ENCODE measurements at places on chromosomes 1 and 21.

DNA sequence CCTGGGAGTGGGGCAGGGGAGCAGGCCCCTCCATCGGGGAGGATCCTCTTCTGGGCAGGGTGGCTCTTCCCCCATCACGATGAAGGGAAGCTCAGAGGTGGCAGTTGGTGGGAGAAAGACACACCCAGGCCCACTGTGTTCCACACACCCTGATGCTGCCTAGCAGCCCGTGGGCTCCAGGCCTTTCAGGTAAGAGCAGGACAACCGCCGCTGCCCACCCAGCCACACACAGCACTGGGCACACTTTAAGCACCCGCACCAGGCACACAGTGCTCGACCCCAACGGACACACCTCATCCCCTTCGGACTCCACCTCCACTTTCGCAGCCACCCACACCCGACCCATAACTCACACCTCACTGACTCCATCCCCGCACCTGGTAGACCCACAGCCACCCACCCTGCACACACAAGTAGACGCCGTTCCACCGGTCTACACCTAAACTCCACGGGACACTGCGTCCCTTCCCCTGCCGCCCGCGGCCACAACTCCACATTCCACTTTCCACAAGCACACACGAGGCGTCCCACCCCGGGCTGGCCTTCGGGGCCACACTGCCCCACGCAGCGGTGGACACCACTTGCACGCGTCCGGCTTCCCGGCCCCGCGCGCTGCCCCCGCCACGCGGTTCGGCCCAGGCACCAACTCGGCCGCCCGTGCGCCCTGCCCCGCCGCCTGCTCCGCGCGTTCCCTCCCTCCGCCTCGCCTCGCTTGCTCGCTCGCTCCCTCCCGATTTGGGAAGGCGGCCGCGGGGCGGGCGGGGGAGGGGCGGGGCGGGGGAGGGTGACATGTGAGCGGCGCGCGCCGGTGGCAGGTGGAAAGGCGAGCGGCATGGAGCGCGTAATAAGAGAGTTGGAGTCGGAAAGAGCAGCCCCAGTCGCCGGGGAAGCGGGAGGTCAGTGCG, at the start of gene KCNQ4:
KCNQ4 (plus strand) TSS at position 787 of the 905 bp plus-strand sequence. CDS start 307 bp downstream, outside the sequence.
- DNase-seq, result no peak

GRCh38 chr1:153919876-153920852, 2.6 kb downstream of the GATAD2B start:
- no peak for DNase-seq

- no peak for DNase-seq
These were observed 21.4 kb upstream of the LBR start for GRCh38 chr1:225449261-225449660.

GRCh38 chr1:156706657-156707416, 1.5 kb upstream of the CRABP2 start:
- no peak for DNase-seq

DNA sequence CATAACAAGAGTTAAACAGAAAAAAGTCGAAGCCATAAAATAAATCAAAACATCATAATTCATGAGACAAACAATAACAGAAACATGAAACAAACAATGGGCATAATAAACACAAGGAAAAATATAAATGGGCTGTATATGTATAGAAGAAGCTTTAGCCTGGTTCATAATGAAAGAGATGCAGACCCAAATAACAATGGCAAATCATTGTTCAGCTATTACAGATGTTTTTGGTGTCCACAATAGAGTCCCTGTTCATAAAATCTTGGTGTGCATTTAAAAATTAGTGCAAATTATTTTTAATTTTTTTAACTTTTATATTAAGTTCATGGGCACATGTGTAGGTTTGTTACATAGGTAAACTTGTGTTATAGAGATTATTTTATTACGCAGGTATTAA, 1185.9 kb upstream of the B3GALT2 start:
- DNase-seq, result no peak

DNA sequence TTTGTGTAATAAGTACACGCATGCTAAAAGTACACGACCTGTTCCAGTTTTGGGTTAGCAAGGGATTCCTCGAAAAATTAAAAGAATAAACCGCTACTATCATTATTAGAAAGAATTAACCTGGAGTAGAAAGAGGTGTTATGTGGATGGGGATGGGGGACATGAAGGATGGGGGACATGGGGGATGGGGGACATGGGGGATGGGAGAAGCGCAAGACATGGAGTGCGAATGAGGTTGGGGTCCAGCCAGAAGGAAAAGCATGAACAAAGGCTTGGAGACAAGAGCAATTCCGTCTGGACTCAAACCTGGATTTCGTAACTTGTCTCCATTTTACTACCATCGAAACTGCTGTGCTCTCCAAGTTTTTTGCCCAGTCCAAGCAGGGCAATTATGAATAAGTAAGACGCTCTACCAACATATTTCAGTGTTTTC, 591 bp upstream of the KDM1A start:
- DNase-seq, result no peak

DNA sequence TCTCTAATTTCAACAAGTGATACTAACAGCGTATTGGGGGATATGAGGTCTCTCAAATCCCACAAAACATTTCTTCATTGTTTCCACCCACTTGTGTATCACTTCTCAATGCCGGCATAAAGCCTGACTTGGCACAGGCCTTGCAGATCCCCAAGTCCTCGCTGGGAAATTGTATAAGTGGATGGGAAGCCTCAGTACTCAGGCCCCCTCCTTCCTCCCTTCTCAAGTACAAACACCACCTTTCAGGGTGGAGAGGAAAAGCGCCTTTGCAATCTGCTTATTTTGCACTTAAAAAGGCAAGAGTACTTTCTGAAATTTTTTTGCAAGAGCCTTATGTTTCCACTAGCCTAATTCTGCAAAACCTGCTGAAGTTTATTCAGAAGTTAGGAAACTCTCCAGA, 25.8 kb upstream of the KLHDC8A start:
- no peak for DNase-seq

DNA sequence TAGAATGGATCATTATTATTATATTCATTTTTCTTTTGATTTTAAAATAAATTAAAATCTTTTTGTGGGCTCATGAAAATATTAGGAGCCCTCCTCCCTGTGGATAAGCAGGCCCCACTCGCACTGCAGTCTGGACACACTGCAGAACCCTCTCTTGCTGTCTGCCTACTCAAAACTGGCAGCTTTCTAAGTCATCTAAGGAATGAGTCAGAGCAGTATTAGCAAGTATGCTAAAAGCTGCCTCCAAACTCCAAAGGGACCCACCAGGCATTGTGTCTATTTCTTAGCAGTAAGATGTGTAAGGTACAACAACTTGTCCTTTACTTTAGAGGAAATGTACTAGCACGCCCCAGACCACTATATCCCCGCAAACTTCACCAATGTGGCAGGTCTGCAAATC, 108.8 kb downstream of the SYF2 start:
- no peak for DNase-seq

- no peak for DNase-seq
These were observed 54.8 kb downstream of the CLSTN1 start for GRCh38 chr1:9768983-9769382.

DNA sequence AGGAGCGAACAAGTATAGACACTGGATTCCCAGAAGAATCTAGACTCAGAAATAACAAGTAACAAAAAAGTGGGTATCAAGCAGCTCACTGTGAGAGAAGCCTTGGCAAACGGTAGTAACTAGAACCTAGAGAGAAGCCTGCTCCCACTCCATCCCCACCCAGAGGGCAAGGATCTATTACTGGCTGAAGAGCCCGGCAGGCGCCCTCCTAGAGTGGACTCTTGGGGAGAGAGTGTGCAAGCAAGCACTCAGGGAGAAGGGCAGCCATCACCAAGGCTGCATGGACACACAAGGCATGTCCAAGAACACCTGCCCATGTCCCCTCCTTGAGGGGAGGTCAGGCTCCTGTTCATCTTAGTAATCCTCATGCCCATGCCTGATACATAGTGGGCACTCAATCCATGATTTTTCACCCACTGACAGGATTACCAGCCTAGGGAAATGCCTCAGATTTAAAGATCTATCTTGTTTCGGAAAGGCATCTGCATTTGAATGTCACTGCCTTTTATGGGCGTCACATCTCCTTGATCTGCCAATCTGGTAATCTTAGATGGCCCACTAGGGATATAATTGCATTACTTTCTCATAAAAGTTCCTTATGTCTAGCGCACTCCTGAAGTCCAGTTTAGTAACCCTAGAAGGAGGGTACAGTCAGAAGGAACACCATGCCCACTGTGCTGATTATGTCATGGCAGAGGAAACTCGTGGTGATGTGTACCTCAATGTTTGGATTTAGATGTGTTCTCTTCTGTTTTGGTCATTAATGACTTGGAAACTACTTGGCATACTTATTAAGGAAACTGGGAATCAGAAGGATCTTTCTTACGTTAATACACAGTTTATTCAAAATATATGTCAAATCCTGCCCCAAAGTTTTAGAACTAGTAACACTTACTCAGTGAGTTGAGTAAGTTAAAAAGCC, 14.4 kb downstream of the CNN3 start:
- no peak for DNase-seq

DNA sequence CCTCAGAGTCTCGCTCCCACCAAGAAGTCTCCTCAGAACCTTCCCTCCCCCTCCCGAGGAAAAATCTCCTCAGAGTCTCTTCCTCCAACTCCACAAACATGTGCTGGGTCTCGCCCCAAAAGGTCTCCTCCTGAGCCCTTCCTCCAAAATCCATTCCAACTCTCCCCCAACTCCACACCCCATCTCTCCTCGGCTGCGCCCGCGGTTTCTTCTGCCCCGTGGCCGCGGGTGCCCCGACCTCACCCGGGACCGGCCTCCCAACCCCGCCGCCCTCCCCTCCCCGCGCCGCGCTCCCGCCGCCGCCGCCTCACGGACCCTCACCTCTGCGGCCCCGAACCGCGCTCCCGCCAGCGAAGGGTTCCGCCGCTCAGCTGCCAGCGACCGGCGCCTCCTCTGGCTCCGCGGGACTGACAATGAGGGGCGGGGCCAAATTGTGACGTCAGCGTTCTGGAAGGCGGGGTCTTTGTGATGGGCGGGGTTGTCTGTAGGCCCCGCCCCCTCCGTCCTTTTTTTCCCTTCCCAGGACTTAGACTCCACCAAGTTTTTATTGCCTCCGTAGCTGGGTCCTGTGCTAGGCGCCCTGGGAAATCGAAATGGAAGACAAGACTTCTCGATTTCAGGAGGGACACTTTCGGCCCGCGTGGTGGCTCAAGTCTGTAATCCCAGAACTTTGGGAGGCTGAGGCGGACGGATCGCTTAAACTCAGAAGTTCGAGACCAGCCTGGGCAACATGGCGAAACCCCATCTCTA, at the start of gene LUZP1:
LUZP1 (minus strand) TSS at position 412 of the 750 bp plus-strand sequence.
- peak; percentile 80 for DNase-seq

DNA sequence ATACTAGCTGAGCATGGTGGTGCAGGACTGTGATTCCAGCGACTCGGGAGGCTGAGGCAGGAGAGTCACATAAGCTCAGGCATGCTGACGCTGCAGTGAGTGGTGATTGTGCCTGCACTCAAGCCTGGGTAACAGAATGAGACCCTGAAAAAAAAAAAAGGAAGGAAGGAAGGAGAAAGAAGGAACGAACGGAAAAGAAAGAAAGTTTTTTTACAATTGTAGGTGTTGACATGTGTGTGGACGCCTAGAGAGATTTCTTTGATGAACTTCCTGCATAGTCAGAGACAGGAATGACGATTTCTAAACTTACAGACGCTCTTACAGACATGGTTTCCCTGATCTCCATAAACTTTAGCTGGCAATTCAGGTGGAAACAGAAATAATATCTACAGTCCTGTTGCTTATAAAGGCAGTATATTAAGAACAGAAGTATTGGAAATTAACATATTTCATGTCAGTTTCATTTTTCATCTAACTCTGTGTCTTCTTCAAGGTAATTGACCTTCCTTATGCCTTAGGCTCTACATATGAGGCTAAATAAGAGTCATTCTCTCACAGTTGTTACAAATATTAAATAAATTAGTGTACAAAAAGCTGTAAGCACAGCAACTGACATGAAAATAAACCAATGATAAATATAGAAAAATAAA, 4.1 kb downstream of the SAMSN1 start:
- DNase-seq, result no peak

DNA sequence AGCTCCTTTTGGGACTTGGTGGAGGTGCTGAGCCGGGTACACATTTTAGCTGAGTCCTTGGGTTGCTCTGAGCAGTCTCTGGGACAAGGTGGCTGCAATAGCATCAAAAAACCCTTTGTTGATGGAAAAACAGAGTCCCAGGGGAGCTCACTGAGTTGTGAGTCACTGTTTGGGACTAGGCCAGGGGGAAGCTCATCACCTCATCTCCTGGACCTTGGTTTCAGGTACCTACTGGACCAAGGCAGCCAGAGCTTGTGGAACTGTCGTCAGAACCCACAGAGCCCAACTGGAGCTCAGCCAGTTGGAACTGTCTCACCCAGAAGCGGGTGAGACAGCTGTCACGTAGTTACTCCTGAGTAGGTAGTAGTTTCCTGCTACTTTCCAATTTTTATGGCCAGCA, 146.7 kb downstream of the HLX start:
- DNase-seq, result no peak

- DNase-seq, result peak; percentile 15
These were observed 70.3 kb downstream of the PIK3CD start for GRCh38 chr1:9721606-9722377.

GRCh38 chr21:37783016-37783415, 133.2 kb downstream of the KCNJ6 start:
- DNase-seq, result no peak

GRCh38 chr1:53615101-53615500, 123.9 kb downstream of the GLIS1 start:
- DNase-seq, result no peak

GRCh38 chr1:99784809-99785255, 18.4 kb upstream of the FRRS1 start:
- no peak for DNase-seq

DNA sequence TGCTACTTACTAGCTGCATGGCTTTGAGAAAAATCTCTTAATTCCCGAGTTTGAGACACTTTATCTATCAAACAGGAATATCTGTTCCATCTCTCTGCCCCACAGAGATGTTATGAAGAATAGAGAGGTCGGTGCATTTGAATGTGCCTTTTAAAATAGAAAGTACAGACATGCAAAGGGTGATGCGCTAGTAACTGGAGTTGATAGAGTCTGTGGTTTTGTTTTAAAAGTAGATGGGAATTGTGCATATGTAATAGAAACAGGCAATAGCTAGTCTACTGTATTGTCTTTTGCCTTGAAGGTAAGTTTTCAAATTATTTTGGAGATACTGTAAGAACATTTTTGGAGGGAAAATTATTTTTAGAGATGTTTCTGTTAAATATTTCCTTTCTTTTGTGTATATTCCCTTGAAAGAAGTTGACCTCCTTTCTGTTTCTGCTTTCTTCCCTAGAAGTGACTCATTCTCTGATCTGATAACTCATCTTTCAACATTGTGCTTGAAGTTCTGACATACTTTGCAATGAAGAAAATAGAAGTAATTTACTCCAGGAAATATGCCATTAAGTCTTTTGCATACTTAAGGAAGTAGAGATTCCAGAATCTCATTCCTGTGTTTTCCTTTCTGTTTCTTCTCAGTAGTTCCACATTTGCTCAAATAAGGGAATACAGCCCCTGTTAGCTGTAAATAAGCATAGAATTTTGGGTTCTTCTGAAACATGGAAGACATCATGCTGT, 151.6 kb downstream of the SDCCAG8 start:
- no peak for DNase-seq
